ENCODE measurements at places on chromosomes 6 and 20. TPM values are rescaled to one million over a fixed set of nuclear protein-coding genes. Genes with fewer than 3 reads are reported as not detected.

DNA sequence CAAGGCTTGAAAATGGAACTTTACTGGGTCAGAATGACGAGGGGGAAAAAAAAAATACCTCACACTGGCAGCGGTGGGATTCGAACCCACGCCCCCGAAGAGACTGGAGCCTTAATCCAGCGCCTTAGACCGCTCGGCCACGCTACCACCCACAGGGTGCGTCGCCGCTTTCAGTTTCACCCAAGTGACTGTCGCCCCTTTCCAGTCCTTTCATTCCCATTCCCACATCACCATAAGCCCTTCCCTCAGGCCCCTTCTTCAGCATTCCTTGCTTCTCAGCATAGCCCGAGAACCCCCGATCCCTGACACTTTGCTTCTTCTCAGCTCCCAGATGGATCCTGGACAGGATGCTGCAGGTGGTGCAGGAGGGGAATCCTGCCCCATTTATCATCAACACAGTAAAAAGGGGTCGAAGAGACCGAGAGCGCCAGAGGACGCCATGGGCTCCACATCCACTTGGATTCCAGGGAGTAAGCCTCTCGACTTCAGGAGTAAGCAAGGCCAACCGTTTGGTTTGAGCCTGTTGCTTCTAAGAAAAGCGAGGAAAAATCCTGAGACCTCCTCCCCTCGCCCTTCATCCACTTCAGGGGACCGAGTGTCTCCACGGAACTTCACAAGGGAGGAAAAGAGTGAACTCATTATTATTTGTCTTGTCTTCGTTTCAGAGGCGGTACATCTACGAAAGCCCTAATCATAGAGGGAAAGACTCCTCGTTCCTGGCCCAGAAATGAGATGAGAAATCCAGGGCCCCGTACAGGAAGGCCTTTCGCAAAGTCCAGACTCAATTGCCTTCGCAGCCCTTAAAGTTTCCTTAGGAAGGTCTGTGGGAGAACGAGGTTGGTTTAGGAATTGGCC lies 20.0 kb upstream of the TRIM27 start:
- DNase-seq, result peak; percentile 80

- DNase-seq, result no peak
Measured at GRCh38 chr6:36636687-36637418, 41.7 kb upstream of the CDKN1A start.

DNA sequence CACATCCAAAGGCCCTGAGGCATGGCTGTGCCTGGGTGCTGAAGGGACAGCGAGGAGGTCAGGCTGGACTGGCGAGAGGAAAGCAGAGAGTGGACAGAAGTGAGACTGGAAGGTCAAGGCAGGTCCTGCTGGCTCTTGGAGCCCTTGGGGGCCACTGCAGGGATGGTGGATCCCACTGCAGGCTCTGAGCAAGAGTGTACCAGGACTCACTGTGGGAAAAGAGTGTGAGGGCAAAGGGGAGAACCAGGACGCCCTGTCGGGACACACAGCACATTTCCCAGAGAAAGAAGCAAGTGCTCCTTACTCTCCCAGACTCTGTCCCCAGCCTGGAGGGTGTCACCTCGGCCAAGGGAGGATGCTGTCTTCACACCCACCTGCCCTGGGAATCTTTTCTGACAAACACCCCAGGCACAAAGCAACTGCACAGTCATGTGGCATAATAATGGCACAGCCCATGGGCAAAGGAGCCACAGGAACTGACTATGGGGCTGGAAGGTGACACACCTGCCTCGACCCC lies 172.3 kb upstream of the CST7 start:
- DNase-seq, result no peak

GRCh38 chr6:123902738-123903313 lies 99.2 kb downstream of the NKAIN2 start:
- DNase-seq, result no peak

- no peak for DNase-seq
Measured at GRCh38 chr6:168138436-168138835, 59.4 kb upstream of the FRMD1 start.

GABRR2 gene
- total RNA-seq, result 0.40 TPM

DNA sequence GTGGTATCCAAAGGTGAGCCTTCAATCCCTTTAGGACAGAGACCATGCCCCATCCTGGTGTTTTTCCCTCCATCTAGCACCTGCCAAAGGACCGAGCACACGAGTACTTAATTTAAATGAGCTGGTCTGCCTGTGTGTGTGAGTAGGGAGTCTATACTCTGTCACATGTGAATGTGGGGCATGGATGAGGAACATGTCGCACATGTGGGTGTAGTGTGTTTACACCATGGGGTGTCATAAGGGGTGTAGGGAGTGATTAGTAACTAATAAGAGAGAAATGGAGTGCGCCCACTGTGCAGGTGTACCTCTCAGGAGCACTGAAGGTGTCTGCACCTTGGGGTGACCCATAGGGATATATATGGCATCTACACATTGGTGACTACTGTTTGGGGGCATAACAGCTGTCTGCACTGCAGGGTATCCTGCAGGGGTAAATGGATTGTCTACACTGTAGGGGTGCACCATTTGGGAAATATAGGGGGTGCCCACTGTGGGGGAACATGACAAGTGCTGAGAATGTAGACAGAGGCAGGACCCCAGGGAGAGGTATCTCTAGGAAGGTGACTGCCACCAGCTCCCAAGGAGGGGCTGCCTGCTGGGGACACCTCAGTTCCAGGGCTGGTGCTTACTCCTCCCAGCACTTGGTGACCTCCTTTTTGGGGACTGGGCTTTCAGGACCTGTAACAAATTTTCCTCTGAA lies 53.5 kb downstream of the EBF4 start:
- DNase-seq, result no peak

DNA sequence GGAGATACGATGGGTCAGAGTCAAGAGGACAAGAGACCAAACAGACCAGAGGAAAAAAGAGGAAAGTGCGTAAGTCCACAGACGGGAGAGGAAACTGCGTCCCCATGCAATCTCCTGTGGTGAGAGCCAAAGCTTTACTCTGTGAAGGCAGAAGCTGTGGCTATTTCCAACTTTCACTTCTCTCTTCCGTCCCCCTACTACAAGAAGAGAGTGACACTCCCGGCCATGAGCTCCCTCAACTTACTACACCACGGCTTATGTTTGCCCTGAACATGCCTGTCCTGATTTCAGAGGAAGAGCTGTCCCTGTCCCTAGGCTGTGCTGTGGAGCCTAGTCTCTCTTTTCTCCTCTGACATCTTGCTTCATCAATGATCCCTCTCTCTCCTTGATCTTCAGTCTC lies 11.5 kb upstream of the SSR1 start:
- DNase-seq, result no peak

MAK gene
- total RNA-seq, result under 0.01 TPM

- DNase-seq, result no peak
Measured at GRCh38 chr6:114218437-114219340, 124.1 kb downstream of the HS3ST5 start.

- DNase-seq, result no peak
Measured at GRCh38 chr6:57315111-57315510, 2.3 kb upstream of the PRIM2 start.

- DNase-seq, result peak; percentile 61
Measured at GRCh38 chr6:28982476-28983266, 22.4 kb downstream of the ZNF311 start.

DNA sequence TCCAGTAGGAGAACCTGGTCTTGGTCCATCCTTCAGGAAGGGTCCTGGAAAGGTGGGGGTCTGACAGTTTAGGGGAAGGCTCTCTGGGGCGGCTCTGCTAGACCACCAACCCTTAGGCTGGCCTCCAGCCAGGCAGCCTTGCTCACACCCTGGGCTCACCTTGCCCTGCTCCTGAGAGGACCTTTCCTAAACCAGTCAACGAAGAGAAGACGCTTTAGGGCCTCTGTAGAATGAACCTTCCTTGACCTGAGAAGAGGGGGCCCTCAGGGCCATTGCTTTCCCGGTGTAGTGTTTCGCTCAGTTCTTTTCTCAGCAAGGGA lies 1.1 kb downstream of the CDC25B start:
- DNase-seq, result no peak

GRCh38 chr6:131129689-131130553 lies 5.3 kb upstream of the AKAP7 start:
- no peak for DNase-seq

DNA sequence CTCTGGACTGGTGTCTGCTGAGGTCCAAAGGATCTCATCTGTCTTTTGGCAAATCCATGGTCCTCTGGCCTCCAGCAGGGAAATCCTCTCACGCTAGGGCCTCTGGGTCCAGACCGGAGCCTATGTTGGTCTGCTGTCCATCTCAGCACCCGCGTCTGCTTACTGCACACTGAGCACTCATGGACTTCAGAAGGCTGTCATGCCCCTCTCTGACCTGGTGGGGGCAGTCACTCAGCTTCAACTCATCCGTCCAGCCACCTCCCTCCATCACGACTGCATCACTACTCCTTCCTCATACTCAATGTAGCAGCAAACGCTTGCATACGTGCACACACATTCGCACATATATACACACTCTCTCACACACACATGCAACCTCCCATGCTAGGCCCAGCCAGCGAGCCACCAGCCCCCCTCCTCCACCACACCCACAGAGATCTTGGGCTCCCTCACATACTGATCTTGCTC lies 33.3 kb downstream of the GABRR2 start:
- peak; percentile 82 for DNase-seq

GRCh38 chr6:89393659-89394058 lies 18.4 kb downstream of the RRAGD start:
- DNase-seq, result no peak

- DNase-seq, result peak; percentile 31
Measured at GRCh38 chr20:36773107-36773596, 411 bp downstream of the DSN1 start.

SMLR1 gene
- total RNA-seq, result not detected

GRCh38 chr20:42779216-42779615 lies 410.5 kb downstream of the PTPRT start:
- no peak for DNase-seq

UBD gene
- total RNA-seq, result 39.0 TPM

SLC22A1 gene
- not detected for total RNA-seq

HEY2 gene
- 0.22 TPM for total RNA-seq

DNA sequence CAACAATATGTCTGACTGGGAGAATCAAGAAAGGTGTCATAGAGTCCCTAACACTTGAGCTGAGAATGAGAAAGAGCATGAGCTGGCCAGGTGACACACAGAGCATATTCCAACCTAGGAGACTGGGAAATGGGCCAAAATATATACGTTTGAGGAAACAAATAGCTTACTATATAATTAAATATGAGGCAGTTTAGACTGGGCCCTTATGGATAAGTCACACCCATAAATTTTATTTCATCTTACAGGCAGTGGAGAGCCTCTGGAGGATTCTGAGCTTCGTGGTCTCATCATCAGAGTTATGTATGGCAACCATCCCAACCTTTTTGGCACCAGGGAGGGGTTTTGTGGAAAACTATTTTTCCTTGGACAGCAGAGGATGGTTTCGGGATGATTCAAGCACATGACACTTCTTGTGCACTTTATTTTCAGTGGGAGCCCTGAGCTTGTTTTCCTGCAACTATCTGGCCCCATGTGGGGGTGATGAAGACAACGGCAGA lies 12.9 kb upstream of the NQO2 start:
- peak; percentile 54 for DNase-seq

DNA sequence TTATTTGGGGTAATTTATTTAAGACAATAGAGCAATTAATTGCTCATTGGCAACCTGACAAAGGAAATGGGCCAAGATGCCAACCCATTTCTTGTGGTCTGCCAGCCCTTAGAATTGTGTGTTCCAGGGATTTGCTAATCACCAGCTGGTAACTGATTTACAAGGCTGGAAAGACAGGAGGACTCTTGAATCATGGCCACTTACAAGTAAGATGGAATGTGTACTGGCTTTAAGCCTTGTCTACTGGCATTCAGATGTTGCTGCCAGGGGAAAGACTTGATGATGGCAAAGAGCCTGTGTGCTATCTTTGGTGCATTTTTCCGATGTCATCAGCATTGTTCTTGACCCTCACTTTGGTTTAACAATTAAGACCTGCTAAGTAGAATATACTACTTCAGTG lies 91.0 kb downstream of the BCKDHB start:
- DNase-seq, result no peak

SIRPG gene
- not detected for total RNA-seq

DNA sequence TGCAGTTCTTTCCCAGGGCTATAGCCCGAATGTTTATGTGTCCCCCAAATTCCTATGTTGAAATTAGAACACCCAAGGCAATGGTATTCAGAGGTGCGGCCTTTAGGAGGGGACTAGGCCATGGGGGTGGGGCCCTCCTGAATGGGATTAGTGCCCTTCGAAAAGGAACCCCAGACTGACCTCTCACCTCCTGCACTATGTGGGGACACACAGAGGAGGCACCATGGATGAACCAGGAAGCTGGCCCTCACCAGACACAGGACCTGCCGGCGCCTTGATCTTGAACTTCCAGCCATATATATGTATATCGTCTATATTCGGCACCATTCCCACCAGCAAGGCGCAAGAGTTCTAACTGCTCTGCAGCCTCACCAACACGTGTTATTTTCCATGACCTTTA lies 101.5 kb upstream of the BHLHE23 start:
- DNase-seq, result no peak

DNA sequence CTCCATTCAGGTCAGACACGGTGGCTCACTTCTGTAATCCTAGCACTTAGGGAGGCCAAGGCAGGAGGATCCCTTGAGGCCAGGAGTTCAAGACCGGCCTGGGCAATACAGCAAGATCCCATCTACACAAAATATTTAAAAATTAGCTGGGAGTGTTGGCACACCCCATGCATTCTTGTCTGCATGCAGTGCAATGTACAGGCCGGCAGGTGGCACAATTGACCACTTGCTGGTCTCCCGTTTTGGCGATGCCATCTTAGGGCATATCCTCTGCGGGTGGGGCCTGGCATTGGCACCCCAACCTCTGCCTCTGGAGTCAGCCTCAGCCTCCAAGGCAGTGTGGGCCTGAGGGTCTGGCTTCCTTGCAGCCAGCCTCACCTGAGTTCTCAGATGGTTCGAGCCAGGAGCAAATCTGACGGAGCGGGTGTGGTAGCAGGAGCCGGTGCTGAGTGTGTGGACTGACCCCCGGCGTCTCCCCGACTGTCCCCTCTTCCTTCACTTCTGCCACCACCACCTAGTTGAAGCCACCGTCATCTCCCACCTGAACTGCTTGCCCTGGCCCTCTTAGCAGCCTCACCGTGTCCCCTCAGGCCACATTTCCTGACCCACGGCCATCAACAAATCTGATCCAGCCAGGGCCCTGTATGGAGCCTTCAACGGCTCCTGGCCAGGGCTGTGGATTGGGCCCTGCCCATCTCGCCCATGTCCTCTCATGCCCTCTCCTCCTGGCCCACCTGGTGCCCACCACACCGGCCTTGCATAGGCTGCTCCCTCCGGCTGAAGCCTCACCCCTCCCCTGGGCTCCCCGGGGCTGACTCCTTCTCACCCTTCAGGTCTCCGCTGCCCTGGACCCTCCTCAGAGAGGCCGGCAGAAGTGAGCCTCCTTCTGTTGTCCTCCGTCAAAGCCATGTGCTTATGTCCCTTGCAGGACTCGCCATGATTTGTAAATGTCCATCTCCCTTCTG lies 44.0 kb downstream of the EFCAB8 start:
- DNase-seq, result peak; percentile 67

- DNase-seq, result no peak
Measured at GRCh38 chr6:14619419-14619781, 501.8 kb downstream of the CD83 start.

CDSN gene
- total RNA-seq, result not detected

Measured in lung microvascular endothelial cell (primary cell).